H1 (cell line): ENCODE measurements at places on chromosomes 12 and 14.

GRCh38 chr12:175759-176158 is 38.2 kb downstream of the SLC6A12 start:
- no peaks in the 10 kb centered on the region for H3K27me3 ChIP-seq
- H3K27ac ChIP-seq, result no peak overlapping the region
- DNase-seq, result no peak
- no peak overlapping the region for H3K4me3 ChIP-seq
- H3K36me3 ChIP-seq, result no peaks in the 10 kb centered on the region
- peaks cover 17% of the 10 kb centered on the region for H3K4me1 ChIP-seq

- H3K36me3 ChIP-seq, result no peaks in the 10 kb centered on the region
- no peak for DNase-seq
- no peaks in the 10 kb centered on the region for H3K4me1 ChIP-seq
- no peak overlapping the region for H3K27ac ChIP-seq
- H3K4me3 ChIP-seq, result no peak overlapping the region
These were observed 231.2 kb downstream of the CHST11 start for GRCh38 chr12:104687823-104688573.

GRCh38 chr14:21145437-21145836 is 10.4 kb downstream of the OR5AU1 start:
- H3K4me1 ChIP-seq, result no peaks in the 10 kb centered on the region
- DNase-seq, result no peak
- no peak overlapping the region for H3K27ac ChIP-seq
- H3K36me3 ChIP-seq, result no peaks in the 10 kb centered on the region

- H3K27me3 ChIP-seq, result no peaks in the 10 kb centered on the region
- no peaks in the 10 kb centered on the region for H3K36me3 ChIP-seq
- H3K4me3 ChIP-seq, result no peak overlapping the region
- peaks cover 5% of the 10 kb centered on the region for H3K4me1 ChIP-seq
- H3K27ac ChIP-seq, result no peak overlapping the region
These were observed 221.5 kb upstream of the CAND1 start for GRCh38 chr12:67047634-67048033.

DNA sequence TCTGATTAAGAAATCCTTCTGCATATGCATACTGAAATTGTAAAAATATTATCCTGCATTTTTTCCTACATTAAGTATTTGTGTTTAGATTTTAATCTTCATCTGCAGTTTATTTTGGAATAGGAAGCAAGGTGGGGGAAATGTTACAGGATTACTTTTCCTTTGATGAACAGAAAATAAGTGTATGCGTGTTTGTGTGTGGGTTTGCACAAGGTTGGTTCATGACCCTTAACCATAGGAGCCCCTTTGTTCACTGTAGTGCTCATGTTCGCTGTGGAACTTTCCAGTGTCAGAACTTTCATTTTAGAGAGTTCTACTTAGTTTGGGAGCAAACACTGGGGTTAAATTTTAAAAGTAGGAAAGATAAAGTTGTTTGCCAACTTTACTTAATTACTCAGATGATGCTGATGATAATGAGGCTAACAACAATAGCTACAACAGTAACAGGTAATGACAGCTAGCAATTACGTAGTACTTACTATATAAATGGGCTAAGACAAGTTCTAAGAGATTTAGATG is 6.4 kb upstream of the A2M start:
- DNase-seq, result no peak
- H3K27me3 ChIP-seq, result no peaks in the 10 kb centered on the region
- no peaks in the 10 kb centered on the region for H3K4me1 ChIP-seq
- H3K4me3 ChIP-seq, result no peak overlapping the region

GRCh38 chr14:74981462-74981782 is 21.3 kb upstream of the EIF2B2 start:
- H3K4me3 ChIP-seq, result no peak overlapping the region
- H3K27me3 ChIP-seq, result no peaks in the 10 kb centered on the region
- DNase-seq, result no peak
- no peaks in the 10 kb centered on the region for H3K36me3 ChIP-seq

GRCh38 chr14:68522510-68523325 is 270.1 kb downstream of the ZFP36L1 start:
- H3K36me3 ChIP-seq, result no peaks in the 10 kb centered on the region
- no peak overlapping the region for H3K4me3 ChIP-seq
- peaks cover 10% of the 10 kb centered on the region for H3K4me1 ChIP-seq
- H3K27ac ChIP-seq, result no peak overlapping the region

DNA sequence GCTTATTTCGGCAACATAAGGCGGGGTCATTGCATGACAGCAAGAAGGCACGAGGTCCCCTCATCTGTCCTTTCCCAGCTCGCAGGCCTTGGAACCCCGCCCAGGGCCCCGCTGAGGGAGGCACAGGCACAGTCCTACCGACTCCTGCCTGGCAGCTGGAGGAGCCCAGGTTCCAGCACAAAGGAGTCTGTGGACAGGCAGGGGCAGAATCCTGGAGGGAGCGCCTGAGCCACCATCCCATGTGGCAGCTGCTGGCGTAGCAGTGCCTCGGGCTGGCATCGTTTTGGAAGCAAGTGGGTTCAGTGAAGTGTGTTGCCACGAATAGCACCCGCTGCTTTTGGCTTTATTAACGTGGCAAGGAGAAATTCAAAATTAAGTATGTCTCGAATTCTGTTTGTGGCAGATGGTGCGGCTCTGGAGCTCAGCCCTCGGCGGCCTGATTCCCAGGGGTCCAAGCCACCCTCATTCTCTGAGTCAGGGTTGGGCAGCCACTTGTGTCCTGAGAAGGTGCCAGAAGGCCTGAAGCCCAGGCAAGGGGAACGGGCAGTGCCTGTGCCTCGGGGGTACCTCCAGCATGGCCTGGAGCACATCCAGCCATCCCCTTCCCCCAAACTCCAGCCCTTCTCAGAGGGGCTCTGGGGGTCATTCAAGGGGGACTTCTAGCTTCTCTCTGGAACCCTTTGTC is 35.9 kb downstream of the SLC8B1 start:
- no peak overlapping the region for H3K27ac ChIP-seq
- no peak for DNase-seq
- no peaks in the 10 kb centered on the region for H3K36me3 ChIP-seq
- peaks cover 9% of the 10 kb centered on the region; the same call in 1 of the 2 replicates for H3K4me1 ChIP-seq
- no peak overlapping the region for H3K4me3 ChIP-seq

- H3K27ac ChIP-seq, result no peak overlapping the region
- H3K4me1 ChIP-seq, result no peaks in the 10 kb centered on the region
- DNase-seq, result no peak
- no peak overlapping the region for H3K4me3 ChIP-seq
- no peaks in the 10 kb centered on the region for H3K27me3 ChIP-seq
These were observed 248.8 kb downstream of the ANO6 start for GRCh38 chr12:45464699-45465098.

DNA sequence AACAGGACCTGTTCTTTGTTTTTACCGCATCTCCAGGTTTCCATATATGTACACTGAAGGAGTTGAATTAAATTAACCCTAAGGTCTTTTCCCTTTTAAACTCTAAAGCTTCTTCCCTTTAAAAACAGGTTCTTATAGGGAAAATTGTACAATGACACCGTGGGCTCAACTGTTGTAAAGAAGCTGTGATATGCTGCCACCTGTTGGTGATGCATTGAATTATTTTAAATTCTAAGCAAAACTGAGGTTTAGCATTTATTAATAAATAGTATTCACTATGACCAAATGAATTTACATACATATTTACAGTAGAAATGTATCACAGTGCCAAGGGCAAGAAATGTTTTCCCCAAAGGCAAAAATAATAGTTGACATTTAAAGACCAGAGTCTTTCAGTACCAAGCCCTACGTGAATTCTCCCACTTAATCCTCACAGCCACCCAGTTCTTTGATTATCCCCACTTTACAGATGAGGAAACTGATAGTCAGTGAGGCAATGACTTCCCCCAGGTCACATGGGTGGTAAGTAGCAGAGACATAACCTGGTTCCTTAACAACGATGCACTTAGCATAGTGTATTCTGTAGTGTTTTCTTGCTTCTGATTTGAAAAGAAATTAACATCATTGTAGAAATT is 35.7 kb upstream of the TMEM263 start:
- no peak overlapping the region for H3K27ac ChIP-seq
- H3K4me3 ChIP-seq, result no peak overlapping the region
- H3K4me1 ChIP-seq, result peaks cover 15% of the 10 kb centered on the region
- DNase-seq, result no peak
- no peaks in the 10 kb centered on the region; the same call in 1 of the 2 replicates for H3K27me3 ChIP-seq

DNA sequence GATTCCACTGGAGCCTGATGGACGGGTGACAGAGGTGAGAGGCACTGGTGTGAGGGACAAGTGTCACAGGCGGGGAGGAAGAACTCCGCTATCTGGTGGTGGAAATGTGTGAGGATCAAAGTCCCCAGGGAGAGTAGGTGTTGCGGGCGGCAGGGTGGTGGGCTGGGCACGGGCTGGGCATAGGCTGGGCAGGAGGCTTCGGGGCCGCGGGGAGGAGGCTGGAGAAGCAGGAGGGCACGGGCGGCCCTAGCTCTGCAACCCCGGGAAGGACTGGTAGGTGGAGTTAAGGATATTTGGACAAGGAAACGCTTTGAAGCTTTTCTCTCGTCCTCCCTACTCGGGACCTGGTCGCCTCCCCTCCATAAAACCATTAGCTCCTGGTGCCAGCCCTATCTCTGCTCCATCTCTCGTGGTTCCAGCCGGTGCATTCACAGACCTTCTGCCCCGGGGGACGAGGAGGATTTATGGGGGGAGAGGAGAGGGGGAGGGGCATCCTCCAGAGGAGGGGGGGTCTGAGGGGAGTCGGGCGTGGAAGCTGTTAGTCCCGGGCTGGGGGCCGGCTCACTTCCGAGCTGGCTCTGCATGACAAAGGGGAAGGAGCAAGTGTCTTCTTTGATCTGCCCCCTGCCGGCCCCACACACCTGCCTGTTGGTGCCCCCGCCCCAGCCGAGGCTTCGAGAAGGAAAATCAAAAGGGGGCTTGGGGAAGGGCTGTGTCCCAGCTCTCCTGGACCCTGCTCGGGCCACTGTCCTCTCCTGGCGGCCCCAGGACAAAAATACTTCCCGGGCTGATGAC is 504 bp downstream of the WNT5B start:
- H3K4me1 ChIP-seq, result peaks cover 8% of the 10 kb centered on the region
- no peaks in the 10 kb centered on the region for H3K36me3 ChIP-seq
- peak overlapping the region; percentile 45 for H3K4me3 ChIP-seq
- H3K27ac ChIP-seq, result no peak overlapping the region
- peaks cover 75% of the 10 kb centered on the region for H3K27me3 ChIP-seq

DNA sequence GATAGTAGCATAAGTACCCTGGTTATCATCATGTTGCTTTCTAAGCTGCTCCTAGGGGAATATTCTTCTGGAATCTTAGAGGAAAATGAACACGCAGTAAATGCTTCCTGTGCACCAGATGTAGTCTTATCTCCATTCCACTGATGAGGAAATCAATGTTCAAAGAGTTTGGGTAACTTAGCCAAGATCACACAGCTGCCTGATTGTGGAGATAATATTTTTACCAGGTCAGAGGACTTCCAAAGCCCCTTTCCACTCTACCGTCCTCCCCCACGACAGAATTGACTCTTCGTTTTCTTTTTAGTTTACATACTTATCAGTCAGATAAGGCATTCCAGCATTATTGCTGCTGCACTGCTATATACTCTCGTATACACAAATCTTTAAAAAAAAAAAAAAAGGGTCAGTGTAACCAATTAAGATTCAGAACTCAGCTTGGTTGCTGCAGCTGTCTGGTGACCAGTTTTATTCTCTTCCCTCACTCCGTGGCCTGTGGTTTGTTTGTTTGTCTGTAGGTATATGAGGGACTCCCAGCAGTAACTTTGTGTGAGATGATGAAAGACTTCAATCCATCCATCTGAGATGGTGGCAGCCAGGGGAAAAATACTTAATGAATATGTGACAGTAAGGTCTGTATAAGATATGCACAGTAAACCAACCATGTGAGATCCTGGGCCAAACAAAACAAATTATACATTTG is 110.5 kb downstream of the TGFB3 start:
- no peaks in the 10 kb centered on the region for H3K27me3 ChIP-seq
- no peaks in the 10 kb centered on the region for H3K4me1 ChIP-seq
- H3K36me3 ChIP-seq, result no peaks in the 10 kb centered on the region
- H3K4me3 ChIP-seq, result no peak overlapping the region
- DNase-seq, result no peak

DNA sequence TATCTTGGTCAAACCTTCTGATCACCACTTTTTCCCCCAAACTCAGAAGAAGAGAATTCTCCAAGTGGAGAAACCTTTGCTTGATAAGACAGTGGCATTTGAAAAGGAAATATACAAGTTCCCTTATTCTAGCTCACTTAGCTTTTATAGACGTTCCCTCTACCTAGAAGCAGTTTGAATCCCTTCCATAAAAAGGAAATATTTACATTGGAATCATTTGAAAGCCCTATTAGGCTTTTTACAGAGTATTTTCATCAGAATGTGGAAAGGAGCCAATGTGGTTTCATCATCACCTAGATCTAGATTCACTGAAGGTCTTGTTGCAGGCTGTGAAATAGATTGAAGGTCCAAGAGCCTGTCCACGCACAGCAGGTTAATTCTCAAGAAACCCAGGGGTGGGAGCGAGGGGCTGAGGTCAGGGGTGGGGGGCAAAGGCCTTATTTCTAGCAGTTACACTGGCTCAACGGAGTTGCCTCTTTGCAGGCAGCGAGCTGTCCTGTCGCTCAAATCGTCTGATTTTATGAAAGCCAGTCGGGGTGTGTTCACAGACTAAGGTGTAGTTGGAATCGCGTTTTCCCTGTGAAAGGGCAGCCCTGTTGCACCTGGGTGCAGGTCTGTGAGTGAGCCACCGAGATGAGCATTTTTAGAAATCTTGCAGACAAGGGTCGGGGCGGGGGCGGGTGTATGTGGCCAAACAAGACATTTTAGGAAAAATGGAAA is 45.6 kb downstream of the AACS start:
- H3K36me3 ChIP-seq, result peaks cover 20% of the 10 kb centered on the region; the same call in 1 of the 2 replicates
- DNase-seq, result no peak
- no peak overlapping the region for H3K27ac ChIP-seq
- no peak overlapping the region for H3K4me3 ChIP-seq

- peaks cover 4% of the 10 kb centered on the region; the same call in 1 of the 2 replicates for H3K4me1 ChIP-seq
- DNase-seq, result no peak
- no peak overlapping the region for H3K4me3 ChIP-seq
These were observed 9.7 kb downstream of the MLXIP start for GRCh38 chr12:122088179-122088810.

DNA sequence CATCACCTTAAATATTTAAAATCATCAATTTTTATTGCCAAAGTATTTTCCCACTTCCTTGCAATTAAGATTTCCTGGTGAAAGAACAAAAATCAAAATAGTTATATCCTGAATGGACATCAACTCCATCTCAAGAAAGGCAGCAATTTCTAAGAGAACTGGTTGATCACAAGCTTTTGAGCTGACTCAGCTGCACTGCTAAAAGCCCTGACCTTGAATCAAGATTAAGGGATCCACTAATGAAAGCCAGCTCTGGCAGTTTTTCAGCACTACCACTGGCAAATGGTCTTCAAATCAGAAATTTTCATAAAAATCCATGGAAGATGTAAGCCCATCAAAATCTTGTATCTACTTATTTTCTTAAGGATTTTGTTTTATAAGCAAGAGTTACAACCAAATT is 123.4 kb downstream of the SLC6A15 start:
- no peak overlapping the region for H3K27ac ChIP-seq
- no peak for DNase-seq
- no peaks in the 10 kb centered on the region for H3K36me3 ChIP-seq
- no peaks in the 10 kb centered on the region for H3K4me1 ChIP-seq
- no peak overlapping the region for H3K4me3 ChIP-seq

- H3K4me1 ChIP-seq, result no peaks in the 10 kb centered on the region
- peak; percentile 52 for DNase-seq
- H3K4me3 ChIP-seq, result no peak overlapping the region
- H3K36me3 ChIP-seq, result no peaks in the 10 kb centered on the region
- no peaks in the 10 kb centered on the region for H3K27me3 ChIP-seq
- no peak overlapping the region for H3K27ac ChIP-seq
These were observed 359.9 kb downstream of the RGS6 start for GRCh38 chr14:72291908-72292688.

GRCh38 chr12:131561051-131561450 is 149.8 kb upstream of the SFSWAP start:
- peaks cover 3% of the 10 kb centered on the region; the same call in 1 of the 2 replicates for H3K4me1 ChIP-seq
- no peaks in the 10 kb centered on the region for H3K36me3 ChIP-seq

GRCh38 chr14:26775765-26776563 is 178.1 kb upstream of the NOVA1 start:
- no peaks in the 10 kb centered on the region for H3K36me3 ChIP-seq
- H3K27ac ChIP-seq, result no peak overlapping the region
- no peak for DNase-seq
- H3K27me3 ChIP-seq, result no peaks in the 10 kb centered on the region
